ENCODE measurements at places on chromosomes 1 and 21.

DNA sequence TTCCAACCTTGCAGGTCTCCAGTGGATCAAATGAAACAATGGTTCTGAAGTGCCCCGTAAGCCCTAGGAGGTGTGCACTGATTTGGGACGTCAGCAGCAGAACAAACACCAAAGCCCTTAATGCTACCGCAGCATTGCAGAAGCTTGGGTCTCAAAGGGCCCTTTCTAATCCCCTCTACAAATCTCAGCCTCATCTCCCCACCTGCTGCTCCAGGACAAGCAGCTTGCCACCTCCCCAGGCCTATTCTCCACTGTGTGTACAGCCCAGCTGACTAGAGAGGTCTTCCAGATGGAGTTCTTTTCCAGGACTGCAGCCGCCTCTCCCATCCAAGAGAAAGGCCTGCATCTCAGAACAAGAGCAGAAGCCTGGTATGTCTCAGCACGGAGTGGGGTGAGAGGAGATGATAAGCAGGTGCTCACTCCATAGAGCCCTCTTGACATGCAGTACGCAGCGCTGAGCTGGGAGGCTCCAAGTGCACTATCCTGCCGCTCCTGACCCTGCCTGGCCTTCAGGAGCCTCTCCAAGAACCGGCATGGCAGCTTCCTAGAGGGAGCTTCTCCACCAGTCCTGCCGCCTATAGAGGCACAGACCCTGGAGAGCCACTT lies 46.3 kb downstream of the MRPL37 start:
- DNase-seq, result no peak

GRCh38 chr1:77280962-77281361 lies 857 bp upstream of the AK5 start:
- no peak for DNase-seq

DNA sequence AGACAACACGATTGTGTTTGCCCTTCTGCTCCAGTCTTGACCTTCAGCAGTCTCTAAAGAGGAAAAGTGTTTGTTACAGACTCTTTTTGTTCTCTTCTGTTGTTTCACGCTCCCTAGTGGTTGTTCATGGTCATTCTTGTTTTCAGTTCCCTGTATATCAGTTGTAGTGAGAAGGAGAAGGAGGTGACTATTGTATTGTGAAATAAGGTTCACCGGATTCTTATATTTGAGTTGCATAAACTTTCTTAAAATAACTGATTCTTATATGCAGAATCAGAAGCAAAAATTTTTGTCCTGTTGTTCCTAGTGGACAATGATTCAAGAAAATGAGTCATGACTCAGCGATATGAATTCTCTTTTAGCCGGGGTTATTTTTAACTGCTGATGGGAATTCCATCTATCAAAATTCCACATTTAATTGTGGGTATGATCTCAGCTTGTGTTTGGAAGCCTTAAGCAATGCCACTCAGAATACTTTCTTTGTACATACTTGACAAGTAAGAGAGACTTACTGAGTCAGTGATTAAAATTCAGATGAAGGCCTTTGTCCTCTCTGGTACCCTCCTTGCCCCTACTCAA lies 152.2 kb downstream of the CLEC20A start:
- peak; percentile 96 for DNase-seq

GRCh38 chr1:111920221-111921024 lies 69.0 kb downstream of the KCND3 start:
- DNase-seq, result peak; percentile 38

DNA sequence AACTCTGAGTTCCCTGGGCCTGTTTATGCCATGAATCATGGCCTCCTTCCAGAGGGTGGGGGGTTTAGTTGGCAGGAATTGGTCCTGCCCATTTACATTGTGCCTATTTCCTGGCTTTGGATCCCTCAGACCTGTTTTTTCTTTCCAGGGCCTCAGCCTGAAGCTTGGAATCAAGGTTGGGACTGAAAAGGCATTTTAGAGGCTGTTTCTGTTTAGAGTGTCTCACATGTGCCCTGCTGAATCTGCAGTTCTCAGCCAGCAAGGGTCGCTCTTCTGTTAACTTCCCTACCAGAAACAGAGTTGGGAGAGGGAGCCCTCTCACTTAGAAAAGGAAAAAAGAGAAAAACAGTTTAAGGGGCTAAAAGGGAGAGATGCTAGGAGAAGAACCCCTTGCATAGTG lies 191.1 kb downstream of the PTPRC start:
- DNase-seq, result peak; percentile 32

DNA sequence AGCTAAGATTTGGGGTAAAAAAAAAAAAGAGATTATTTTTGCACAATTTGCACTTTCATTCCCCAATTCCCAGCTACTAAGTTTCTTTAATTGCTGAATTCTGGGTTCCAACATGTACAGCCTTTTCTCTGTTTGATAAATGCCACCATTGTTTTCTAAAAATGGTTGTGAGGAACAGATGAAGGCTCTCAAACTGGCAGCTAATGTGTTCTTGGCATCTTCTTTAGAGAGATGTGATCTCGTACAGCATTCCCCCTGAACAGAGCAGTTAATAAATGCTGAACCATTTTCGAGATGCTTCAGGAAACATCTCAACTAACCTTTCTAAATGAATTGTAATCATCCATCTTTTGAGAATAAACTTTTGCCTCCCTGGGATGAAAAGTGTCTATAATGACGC lies 107.9 kb upstream of the DYNLT5 start:
- DNase-seq, result no peak

- DNase-seq, result peak; percentile 19
Observed at GRCh38 chr1:109509176-109510134, at the start of gene AMIGO1. Gene AMIGO1 (minus strand): TSS chr1:109509727. CDS start chr1:109508912, 815 bp downstream.

DNA sequence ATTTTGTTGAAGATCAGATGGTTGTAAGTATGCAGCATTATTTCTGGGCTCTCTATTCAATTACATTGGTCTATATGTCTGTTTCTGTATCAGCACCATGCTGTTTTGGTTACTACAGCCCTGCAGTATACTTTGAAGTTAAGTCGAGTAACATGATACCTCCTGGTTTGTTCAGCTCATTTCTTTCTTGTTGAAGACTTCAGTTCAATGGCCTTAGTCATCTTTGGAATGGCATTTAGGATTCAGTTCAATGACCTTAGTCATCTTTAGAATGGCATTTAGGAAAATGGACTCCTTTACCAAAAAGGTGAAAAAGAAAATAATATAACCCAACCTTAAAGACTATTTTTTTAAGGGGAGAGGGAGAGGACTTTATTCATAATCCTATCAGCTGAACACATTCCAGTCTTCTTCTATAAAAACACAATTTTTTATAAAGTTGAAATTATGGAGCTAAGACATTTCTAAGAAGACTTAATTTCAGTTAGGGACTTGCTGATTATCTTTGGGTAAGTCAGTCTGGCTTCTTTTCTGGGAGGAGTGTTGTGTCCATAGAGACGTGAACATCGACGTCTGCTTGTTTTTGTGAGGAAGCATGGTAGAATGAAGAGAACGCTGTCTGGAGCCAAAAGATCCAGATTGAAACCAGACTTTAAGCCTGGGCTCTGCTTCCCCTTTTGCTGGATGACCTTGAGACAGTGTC lies 48.3 kb downstream of the DDR2 start:
- peak; percentile 68 for DNase-seq

DNA sequence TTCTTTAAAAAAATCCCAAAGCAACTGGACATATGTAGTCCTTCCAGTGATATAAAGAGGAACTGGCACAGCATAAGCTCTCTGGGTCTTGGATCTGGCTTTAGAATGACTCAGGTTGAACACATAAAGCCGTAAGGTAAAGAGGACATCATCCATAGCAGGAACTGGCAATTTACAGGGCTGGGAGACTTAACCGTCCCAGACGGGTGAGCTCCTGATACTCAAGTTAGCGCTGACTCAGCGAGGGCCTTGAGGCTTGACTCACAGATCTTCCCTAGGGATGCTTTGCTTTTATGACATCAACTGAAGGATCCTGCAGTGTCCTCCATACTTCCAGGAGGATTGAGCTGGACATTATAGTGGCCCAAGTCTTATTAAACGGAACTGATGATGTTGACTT lies 154.1 kb downstream of the CLIC6 start:
- DNase-seq, result peak; percentile 91

DNA sequence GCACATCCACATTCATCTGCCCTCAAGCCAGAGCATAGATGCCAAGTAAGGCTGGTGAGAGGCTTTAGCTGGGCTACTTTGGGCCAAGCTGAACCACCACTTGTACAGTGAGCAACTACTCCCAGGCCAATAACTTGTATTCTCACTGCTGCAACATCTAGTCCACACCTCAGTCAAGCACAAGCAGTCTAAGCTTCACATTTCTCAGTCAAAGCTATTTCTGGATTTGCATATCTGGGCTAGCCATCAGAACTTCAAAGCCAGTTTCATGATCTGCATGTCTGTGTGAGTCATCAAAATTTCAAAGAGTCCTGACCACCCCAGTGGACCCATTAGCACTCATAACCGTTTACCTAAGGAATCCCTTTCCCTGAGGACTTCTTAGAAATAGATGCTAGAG lies 77.7 kb upstream of the DIRAS3 start:
- DNase-seq, result peak; percentile 50

DNA sequence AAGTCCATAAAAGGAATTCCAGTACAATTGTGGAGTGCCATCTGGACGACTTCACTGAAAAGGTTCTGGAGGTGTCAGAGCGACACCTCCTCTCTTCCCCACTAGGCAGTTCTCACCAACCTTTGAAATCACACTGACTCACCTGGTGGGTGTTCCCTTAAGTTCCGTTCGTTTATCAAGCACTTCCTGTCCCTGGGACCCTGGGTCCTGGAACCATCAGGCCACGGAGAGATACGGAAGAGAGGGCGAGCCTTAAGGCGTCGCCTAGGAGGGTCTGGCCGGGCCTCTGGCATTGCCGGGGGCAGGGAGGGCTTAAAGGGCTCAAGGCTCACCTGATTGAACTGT lies 317 bp downstream of the SPAG17 start:
- DNase-seq, result no peak

- no peak for DNase-seq
Observed at GRCh38 chr1:152901631-152902030, 6.7 kb upstream of the IVL start.

DNA sequence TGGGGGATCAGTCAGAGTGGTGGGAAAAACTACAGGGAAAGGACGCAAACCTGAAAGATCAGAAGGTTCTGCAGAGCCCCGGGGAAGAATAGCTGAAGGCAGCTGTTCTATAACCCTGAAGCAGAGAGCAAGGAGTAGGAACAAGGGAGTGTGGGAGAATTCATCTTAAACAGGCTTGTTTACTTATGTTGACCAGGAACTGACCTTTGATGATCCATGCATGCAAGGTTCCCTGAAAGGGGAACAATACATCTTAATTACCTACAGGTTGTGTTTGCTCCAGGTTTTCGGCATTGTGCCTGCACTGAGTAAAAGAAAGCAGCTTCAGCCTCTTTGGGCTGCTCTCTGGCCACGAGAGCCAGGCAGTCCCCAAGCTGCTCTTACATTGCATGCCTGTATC lies 18.7 kb upstream of the FAM43B start:
- DNase-seq, result no peak

GRCh38 chr1:61445269-61445825 lies 279.6 kb downstream of the TM2D1 start:
- DNase-seq, result peak; percentile 23

- peak; percentile 53 for DNase-seq
Observed at GRCh38 chr1:234545517-234546386, 64.2 kb downstream of the IRF2BP2 start.

Data from cardiac fibroblast (primary cell).